ENCODE measurements at places on chromosomes 7 and 10. TPM values are rescaled to one million over a fixed set of nuclear protein-coding genes. Genes with fewer than 3 reads are reported as not detected.

DNA sequence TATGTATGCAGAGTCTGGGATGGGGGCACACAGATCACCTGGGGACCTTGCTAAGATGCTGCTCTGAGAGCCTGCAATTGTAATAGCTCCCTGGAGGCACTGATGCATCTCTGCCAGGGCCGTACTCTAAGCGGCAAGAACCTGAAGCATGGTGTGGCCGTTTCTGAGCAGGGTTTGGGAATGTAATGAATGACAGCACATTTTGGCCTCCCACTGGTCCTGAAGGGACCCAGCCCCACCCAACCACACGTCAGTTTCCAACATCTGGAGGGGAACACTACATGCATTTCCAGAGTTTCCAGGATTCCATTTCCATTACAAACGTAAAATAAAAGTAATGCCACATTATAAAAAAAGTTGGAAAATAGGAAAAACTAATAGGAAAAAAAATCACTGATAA lies 14.0 kb downstream of the ZCCHC24 start:
- peak overlapping the region; percentile 99 for H3K27ac ChIP-seq
- H3K4me1 ChIP-seq: peaks cover 40% of the 10 kb centered on the region
- no peaks in the 10 kb centered on the region for H3K36me3 ChIP-seq

- no peak overlapping the region for H3K4me3 ChIP-seq
- H3K27me3 ChIP-seq: no peaks in the 10 kb centered on the region
- no peaks in the 10 kb centered on the region for H3K36me3 ChIP-seq
- no peak for DNase-seq
- H3K27ac ChIP-seq: no peak overlapping the region
Measured at GRCh38 chr10:92284112-92284704, 6.7 kb downstream of the CPEB3 start.

DNA sequence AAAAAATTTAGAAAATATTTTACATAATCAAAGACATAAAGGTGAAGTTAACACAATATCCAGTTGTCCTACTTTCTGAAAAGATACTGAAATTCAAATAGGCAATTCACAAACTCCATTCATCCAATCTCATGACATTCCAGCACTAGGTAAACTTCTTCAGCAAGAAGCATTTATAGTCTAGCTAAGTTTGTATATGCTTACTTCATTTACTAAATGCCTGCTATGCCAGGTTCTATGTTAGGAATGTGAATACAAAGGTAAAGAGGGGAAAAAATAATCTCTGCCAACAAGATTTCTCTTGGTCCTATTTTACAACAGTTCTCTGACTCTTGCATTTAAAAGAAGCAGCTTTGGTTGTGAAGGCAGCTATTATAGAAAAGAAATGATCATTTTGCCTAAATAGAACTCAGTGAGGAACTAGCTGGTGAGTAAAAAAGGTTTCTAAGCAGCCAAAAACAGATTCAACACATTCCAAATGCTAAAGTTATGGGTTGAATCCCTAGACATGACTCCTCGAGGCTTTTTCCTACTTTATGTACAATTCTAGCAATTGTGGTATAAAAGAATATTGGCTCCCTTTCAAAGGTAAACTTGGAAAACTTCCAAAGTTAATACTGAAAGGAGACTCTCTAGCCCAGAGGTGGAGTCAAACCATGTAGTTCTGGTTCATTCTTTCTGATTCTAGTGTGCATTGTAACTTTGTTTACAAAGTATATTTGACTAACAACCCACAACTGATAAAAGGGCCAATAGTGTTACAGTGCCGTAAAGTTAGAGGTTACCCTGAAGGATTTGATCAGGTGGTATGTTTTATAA lies 30.9 kb upstream of the KLHL7 start:
- H3K27me3 ChIP-seq: no peaks in the 10 kb centered on the region
- no peak overlapping the region for H3K27ac ChIP-seq
- no peaks in the 10 kb centered on the region for H3K4me1 ChIP-seq

Gene CFAP69
- total RNA-seq: 5.9 TPM

GRCh38 chr7:875476-876076 lies 778 bp upstream of the GET4 start:
- H3K36me3 ChIP-seq: no peaks in the 10 kb centered on the region
- H3K4me3 ChIP-seq: peak overlapping the region; percentile 40
- H3K4me1 ChIP-seq: peaks cover 10% of the 10 kb centered on the region
- no peaks in the 10 kb centered on the region for H3K27me3 ChIP-seq
- H3K27ac ChIP-seq: peak overlapping the region; percentile 88

Gene RBM20
- 1.0 TPM for total RNA-seq

DNA sequence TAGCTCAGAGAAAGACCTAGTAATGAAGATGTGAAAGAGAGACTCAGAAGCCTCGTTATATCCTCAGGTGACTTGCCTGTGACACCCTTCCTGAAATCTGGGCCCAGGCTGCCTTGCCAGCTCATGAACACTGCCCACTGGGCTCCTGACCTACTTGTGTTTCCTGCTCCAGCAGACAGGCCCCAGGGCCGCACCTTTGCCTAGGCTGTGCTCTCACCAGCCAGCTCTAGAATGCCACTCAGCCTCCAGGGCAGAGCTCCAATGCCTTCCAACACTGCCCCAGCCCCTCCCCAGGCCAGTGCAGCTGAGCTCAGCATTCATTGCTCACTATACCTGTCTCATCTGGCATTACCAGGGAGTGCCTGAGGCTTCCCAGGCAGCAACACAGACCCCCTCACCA lies 94.3 kb downstream of the DLG5 start:
- no peaks in the 10 kb centered on the region for H3K4me1 ChIP-seq
- no peak for DNase-seq

Gene CRHR2
- total RNA-seq: not detected

DNA sequence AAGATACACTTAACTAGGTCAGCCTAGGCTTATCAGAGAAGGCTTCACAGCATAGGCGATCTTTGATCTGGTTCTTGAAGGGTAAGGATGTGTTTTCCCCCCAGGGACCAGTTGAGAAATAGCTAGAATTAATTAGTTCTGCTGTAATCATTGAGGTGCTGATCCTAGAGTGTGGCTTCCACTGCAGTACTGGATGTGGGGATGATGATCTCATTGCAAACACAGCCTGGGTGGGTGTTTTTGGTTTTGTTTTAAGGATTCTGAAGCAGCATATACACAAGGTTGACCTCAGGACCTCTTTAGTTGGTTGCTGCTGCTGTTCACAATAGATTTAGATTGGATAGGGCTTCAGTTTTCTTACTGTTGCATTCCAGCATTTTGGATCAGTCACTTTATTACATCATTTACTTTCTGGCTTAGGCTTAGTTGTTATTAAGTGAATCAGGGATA lies 159.7 kb downstream of the AUTS2 start:
- DNase-seq: no peak
- no peak overlapping the region for H3K27ac ChIP-seq
- H3K36me3 ChIP-seq: no peaks in the 10 kb centered on the region
- H3K27me3 ChIP-seq: no peaks in the 10 kb centered on the region

DNA sequence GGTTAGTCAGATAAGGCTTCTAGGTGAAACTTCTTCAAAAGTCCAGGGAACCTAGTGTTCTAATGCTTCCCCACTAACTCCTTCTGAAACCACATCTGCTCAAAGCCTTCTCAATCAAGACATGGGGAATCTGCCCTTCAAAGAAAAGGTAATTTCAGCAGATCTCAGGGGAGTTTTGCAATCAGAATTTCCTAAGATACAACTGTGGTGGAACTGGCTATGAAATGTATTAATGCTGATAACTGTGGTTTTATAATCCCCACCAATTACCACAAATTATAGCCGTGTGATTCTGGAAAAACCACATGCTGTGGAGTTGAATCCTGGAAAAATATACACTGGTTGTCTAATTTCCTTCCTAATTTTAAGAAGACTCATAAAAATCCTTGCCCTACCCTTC lies 233.8 kb downstream of the SORCS1 start:
- H3K27ac ChIP-seq: no peak overlapping the region
- no peak for DNase-seq
- H3K4me3 ChIP-seq: no peak overlapping the region
- no peaks in the 10 kb centered on the region for H3K4me1 ChIP-seq
- no peaks in the 10 kb centered on the region for H3K27me3 ChIP-seq

Gene SLC29A3
- 13.8 TPM for total RNA-seq

DNA sequence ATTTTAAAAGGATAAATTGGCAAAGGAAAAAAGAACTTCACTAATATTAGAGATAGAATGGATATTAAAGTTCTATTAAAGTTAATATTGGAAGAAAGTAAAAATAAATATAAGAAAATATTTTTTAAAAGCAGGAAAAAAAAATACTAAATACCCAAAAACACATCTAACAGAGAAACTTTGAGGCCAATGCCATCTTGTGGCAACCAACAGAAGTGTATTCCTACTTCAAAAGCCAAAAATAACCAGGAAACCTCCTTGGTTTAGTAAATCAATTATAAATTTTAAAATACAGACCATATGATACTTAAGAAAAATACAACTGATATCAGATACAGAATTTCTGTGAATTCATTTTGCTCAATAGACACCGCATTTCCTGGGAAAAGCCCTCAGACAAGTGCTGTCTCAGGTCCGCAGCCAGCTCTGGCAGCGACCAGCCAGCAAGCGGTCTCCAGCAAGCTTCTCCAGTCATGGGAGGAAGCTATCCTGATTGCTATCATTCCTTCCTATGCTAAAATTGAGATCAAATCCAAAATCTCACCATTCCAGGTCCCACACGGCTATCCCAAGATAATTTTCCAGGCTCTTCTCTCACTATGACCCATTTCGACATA lies 65.3 kb downstream of the LMBR1 start:
- no peak overlapping the region for H3K27ac ChIP-seq
- no peak for DNase-seq
- H3K36me3 ChIP-seq: no peaks in the 10 kb centered on the region
- no peaks in the 10 kb centered on the region for H3K4me1 ChIP-seq
- no peak overlapping the region for H3K4me3 ChIP-seq

Gene RET
- 0.26 TPM for total RNA-seq

Gene CDNF
- not detected for total RNA-seq

- no peak overlapping the region for H3K4me3 ChIP-seq
- no peak for DNase-seq
- H3K27me3 ChIP-seq: no peaks in the 10 kb centered on the region
- no peaks in the 10 kb centered on the region for H3K4me1 ChIP-seq
Measured at GRCh38 chr7:44066494-44067063, 1.2 kb upstream of the PGAM2 start.

- no peak overlapping the region for H3K4me3 ChIP-seq
- no peak for DNase-seq
- no peaks in the 10 kb centered on the region for H3K27me3 ChIP-seq
- H3K36me3 ChIP-seq: no peaks in the 10 kb centered on the region
- H3K4me1 ChIP-seq: no peaks in the 10 kb centered on the region
- no peak overlapping the region for H3K27ac ChIP-seq
Measured at GRCh38 chr7:132545756-132546155, 30.5 kb downstream of the PLXNA4 start.

- H3K4me1 ChIP-seq: no peaks in the 10 kb centered on the region
- no peaks in the 10 kb centered on the region for H3K36me3 ChIP-seq
- no peak for DNase-seq
- no peak overlapping the region for H3K4me3 ChIP-seq
- no peaks in the 10 kb centered on the region for H3K27me3 ChIP-seq
Measured at GRCh38 chr7:156015237-156016020, 203.2 kb upstream of the SHH start.

Gene SYT15B
- 11.3 TPM for total RNA-seq

DNA sequence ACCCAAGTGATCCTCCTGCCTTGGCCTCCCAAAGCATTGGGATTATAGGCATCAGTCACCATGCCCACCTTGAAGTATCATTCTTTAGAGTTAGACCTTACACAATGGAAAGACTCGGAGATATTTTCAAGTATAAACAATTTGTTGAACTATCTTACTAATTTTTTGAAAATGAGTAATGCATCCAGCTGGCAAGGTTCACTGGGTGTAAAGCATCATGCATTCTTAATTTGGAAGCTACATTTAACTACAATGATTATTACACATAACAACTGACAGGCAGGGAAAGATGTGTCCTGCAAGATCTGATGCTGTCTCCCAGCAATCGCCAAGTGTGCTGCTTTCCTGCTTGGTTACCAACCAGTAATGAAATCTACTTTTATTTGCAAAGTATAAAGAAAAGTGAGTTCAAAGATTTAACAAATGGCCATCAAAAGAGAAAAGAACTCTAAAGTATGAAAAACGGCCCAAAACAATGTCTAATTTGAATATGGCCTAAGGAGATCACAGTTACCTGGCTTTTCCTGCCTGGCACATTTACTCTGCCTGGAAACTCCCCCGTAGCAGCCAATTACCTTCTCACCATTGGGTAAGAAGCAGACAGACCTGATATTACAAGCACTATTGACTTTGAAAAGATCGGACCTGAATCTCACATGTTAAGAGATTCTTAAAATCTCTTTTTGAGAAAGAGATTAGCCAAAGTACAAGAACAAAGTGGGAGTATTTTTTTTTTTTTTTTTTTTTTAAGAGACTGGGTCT lies 59.3 kb upstream of the NMT2 start:
- H3K27ac ChIP-seq: no peak overlapping the region
- no peaks in the 10 kb centered on the region for H3K4me1 ChIP-seq
- H3K4me3 ChIP-seq: no peak overlapping the region

Gene HOXA2
- total RNA-seq: 6.5 TPM

GRCh38 chr10:35353395-35353794 lies 17.1 kb downstream of the CCNY start:
- no peaks in the 10 kb centered on the region for H3K27me3 ChIP-seq
- H3K27ac ChIP-seq: no peak overlapping the region
- no peak for DNase-seq
- H3K4me3 ChIP-seq: no peak overlapping the region

Gene FAM25A
- not detected for total RNA-seq

Gene CTAGE8
- total RNA-seq: not detected

GRCh38 chr7:158650821-158651225 lies 53.8 kb downstream of the NCAPG2 start:
- no peaks in the 10 kb centered on the region for H3K27me3 ChIP-seq
- no peak for DNase-seq
- H3K36me3 ChIP-seq: no peaks in the 10 kb centered on the region
- H3K27ac ChIP-seq: peak overlapping the region; percentile 59
- no peaks in the 10 kb centered on the region for H3K4me1 ChIP-seq

Gene MAGI2
- 23.2 TPM for total RNA-seq

- H3K4me1 ChIP-seq: no peaks in the 10 kb centered on the region
- no peaks in the 10 kb centered on the region for H3K36me3 ChIP-seq
- no peak for DNase-seq
- H3K4me3 ChIP-seq: no peak overlapping the region
- H3K27ac ChIP-seq: no peak overlapping the region
Measured at GRCh38 chr7:55481155-55481554, 91.1 kb downstream of the VOPP1 start.

Gene MEIG1
- total RNA-seq: not detected

Measured in uterus (tissue), 4 donors.